Activated CD4-positive, alpha-beta memory T cell treated with anti-CD3 and anti-CD28 coated beads for 36 hours (primary cell): ENCODE measurements at places on chromosomes 12 and 14. TPM values are rescaled to one million over a fixed set of nuclear protein-coding genes. Genes with fewer than 3 reads are reported as not detected.

- DNase-seq: no peak
Observed at GRCh38 chr14:85934886-85935254, 404.9 kb downstream of the FLRT2 start.

DNA sequence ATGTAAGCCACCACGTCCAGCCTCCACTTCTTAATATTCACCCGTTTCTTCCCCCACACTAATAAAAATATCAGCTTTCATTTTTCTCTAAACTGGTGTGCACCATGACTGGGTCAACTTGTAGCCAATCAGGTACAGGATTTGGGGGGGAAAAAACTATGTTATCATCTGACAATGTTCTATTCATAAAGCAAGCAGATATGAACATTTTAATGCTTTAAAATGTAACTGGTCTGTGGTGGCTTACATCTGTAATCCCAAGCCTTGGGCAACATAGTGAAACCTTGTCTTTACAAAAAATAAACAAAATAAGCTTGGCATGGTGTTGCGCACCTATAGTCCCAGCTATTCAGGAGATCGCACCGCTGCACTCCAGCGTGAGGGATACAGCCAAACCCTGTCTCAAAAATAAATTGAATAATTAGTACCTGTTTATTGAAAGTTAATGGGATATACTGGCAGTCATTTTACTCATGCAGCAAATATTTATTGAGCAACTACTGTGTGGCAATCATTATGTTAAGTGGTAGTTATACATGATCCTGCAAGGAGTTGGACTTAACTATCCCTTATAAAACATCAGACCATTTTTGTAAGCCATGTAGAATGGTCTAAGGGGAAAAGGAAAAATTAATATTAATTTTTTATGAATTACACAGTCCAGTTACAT, 15.3 kb upstream of the ITPR2 start:
- no peak for DNase-seq

DNA sequence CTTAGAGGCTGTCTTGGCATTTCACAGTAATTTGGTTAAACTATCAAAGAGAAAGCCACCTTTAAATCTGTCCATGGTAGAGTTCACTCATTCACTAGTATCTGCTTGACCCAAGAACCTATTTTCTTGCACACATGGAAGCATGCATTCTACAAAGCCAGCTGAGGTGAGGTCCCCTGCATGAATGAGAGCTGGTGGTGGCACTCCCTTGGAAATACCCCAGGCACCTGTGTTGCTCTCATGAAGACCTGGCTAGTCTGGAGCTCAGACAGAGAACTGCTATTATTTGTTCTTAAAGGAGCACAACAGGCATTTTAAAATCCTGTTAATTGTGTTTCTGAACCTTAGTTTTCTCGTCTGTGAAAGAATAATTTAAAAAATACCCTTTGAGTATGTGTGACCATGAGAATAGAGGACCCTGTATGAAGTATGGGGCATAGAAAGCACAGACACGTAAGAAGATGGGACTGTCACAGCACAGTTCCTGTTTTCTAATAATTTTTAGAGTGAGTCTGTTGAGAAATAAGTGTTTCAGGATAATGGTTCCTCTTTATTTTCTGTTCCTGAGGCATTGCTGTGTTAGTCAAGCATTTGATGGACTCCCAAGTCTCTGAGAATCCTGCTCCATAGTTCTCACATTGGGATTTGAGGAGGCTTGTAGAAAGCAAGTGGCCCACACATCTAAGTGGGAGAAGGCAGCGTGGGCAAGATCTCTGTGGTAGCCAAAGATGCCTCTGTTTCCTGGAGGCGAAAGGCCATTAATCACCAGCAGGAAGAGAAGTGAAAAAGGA, 10.9 kb downstream of the RGS6 start:
- no peak for DNase-seq

- no peak for DNase-seq
Observed at GRCh38 chr14:67442139-67442906, 30.4 kb upstream of the PLEK2 start.

Gene SOX5
- total RNA-seq: 0.69 TPM

GRCh38 chr14:84421621-84422020, 1108.3 kb upstream of the FLRT2 start:
- DNase-seq: no peak

GRCh38 chr12:6346235-6346832, 4.5 kb upstream of the TNFRSF1A start:
- no peak for DNase-seq

- DNase-seq: peak; percentile 60
Observed at GRCh38 chr12:46124848-46125619, 134.7 kb upstream of the SCAF11 start.

DNA sequence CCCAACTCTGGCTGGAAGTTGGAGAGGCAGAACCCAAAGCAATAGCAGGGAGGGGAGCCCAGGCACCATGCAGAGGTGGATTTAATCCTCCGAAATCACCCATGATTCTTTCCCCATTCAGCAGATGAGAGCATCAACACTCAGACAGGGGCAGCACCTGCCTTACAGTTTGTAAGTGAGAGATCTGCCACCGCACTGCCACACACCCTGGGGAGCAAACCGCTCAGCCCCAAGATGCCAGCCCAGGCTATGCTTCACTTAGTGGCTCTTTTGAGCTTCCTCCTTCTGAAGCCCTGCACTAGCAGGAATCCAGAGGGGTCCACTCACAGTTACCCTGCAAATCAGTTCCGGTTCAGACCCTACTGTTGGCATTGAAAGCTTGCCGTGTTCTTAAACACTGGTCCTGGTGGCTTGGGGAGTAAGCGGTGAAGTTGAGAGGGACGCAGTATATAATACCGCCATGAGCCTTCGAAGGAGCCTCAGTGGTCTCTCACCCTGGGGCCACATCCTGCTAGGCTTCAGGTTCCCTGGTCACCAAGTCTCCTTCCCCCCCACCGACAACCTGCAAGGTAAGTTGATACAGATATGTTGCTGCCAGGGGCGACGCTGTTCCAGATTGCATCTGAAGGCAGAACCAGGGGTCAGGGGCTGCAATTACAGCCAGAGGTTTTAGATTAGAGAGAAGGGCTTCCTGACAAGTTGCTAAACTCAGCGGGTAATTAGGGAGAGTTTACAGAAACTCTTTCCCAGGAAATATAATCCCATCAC, 72.0 kb upstream of the CCND2 start:
- no peak for DNase-seq

GRCh38 chr12:30268041-30268440, 427.6 kb downstream of the IPO8 start:
- no peak for DNase-seq

Gene RNU4-1
- 1,201 TPM for total RNA-seq

Gene LPAR5
- total RNA-seq: 4.8 TPM

Gene CTDSP2
- total RNA-seq: 101 TPM

- no peak for DNase-seq
Observed at GRCh38 chr14:75292101-75292563, 13.5 kb downstream of the FOS start.

GRCh38 chr14:32190673-32191072, 11.2 kb upstream of the RNU6-7 start:
- no peak for DNase-seq

GRCh38 chr12:9340422-9341259, 132.4 kb upstream of the PZP start:
- no peak for DNase-seq

Gene SOCS2
- 22.9 TPM for total RNA-seq

- no peak for DNase-seq
Observed at GRCh38 chr14:54621686-54622085, 54.8 kb downstream of the SAMD4A start.
